ENCODE measurements at places on chromosomes 3 and 15.

GRCh38 chr3:73461547-73461946 is 163.2 kb downstream of the PDZRN3 start:
- no peak overlapping the region for H3K27ac ChIP-seq
- no peaks in the 10 kb centered on the region for H3K4me1 ChIP-seq
- no peaks in the 10 kb centered on the region for H3K27me3 ChIP-seq
- no peak overlapping the region for H3K4me3 ChIP-seq
- H3K36me3 ChIP-seq: no peaks in the 10 kb centered on the region

DNA sequence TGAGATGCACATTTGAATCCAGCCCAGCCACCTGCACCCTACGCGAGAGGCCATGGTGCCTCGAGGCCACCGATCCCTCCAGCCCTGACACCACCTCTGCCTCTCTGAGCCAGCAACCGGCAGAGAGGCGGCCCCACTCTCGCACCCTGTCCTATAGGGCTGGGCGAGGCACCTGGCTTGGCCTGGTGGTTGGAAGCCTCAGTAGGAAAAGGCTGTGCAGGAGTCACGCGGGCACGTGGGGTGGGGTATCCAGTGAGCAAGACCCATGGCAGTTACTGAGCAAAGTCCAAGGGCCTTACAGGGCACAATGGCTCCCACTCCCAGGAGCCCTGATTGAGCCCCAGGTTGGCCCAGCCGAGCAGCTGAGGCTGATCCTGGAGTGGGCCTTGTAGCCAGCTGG is 12.4 kb upstream of the DUSP7 start:
- H3K27ac ChIP-seq: no peak overlapping the region
- H3K36me3 ChIP-seq: peaks cover 3% of the 10 kb centered on the region
- H3K27me3 ChIP-seq: no peaks in the 10 kb centered on the region
- H3K4me1 ChIP-seq: no peaks in the 10 kb centered on the region

DNA sequence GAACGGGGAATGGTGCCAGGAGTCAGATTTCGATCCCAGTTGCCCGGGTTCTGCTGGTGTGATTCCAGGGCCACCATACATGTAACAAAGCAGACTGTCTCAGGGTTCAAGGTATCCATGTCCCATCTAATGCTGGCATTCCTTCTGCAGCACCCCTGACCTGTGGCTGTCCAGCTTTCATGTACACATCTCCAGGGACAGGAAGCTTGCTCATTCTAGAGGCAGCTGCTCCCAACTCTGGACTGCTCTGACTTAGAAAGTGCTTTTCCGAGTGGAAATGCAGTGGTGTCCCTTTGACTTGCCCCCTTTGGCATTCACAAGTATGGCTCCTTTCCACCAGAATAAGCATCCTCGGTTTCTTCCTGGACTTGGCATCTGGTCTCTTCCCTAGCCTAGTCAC is 30.9 kb downstream of the PML start:
- peaks cover 71% of the 10 kb centered on the region for H3K36me3 ChIP-seq
- DNase-seq: no peak
- no peak overlapping the region for H3K27ac ChIP-seq
- H3K27me3 ChIP-seq: no peaks in the 10 kb centered on the region
- no peaks in the 10 kb centered on the region for H3K4me1 ChIP-seq

DNA sequence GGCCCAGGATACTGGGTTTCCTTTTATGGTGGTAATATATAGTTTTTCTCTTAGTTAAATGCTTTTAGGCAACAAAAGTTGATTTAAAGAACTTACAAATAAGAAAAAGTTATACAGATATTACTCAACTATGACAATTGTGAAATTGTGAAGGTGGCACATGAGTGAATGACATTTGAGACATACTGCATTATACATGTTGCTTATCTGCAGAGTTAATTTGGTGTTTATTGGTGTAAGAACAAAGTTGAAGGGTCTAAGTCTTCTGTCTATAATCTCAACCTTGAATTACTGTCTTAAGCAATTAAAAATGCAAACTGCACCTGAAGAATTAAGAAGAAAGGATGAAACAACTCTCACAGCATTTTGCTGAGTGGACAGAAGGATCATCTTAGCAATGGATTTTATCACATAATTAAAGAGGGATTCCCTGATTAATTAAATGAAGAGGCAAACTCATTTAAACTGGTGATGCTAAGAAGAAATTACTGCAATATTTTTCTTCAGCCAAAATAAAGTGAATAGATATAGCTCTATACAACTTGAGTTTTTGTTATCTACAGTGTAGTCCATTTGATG is 298.9 kb upstream of the TGFBR2 start:
- no peaks in the 10 kb centered on the region for H3K36me3 ChIP-seq
- H3K27me3 ChIP-seq: no peaks in the 10 kb centered on the region
- H3K4me3 ChIP-seq: no peak overlapping the region
- no peak overlapping the region for H3K27ac ChIP-seq
- DNase-seq: no peak

GRCh38 chr15:27696530-27696929 is 402.6 kb downstream of the OCA2 start:
- no peak overlapping the region for H3K27ac ChIP-seq
- no peak for DNase-seq
- H3K4me1 ChIP-seq: peaks cover 11% of the 10 kb centered on the region
- H3K27me3 ChIP-seq: no peaks in the 10 kb centered on the region

- peaks cover 8% of the 10 kb centered on the region for H3K4me1 ChIP-seq
- no peak for DNase-seq
- no peaks in the 10 kb centered on the region for H3K36me3 ChIP-seq
- no peak overlapping the region for H3K4me3 ChIP-seq
- no peaks in the 10 kb centered on the region for H3K27me3 ChIP-seq
Observed at GRCh38 chr3:86969500-86970189, 21.3 kb downstream of the VGLL3 start.

GRCh38 chr3:134693804-134694203 is 43.0 kb upstream of the KY start:
- peaks cover 3% of the 10 kb centered on the region for H3K27me3 ChIP-seq
- H3K27ac ChIP-seq: peak overlapping the region; percentile 49
- H3K4me1 ChIP-seq: peaks cover 8% of the 10 kb centered on the region
- no peak overlapping the region for H3K4me3 ChIP-seq
- no peak for DNase-seq
- H3K36me3 ChIP-seq: no peaks in the 10 kb centered on the region

GRCh38 chr3:188546835-188547670 is 393.1 kb downstream of the LPP start:
- H3K27ac ChIP-seq: no peak overlapping the region
- H3K4me1 ChIP-seq: peaks cover 2% of the 10 kb centered on the region
- H3K36me3 ChIP-seq: no peaks in the 10 kb centered on the region

Measured in neuronal stem cell (in vitro differentiated cells).